ENCODE measurements at places on chromosomes 13 and 19. TPM values are rescaled to one million over a fixed set of nuclear protein-coding genes. Genes with fewer than 3 reads are reported as not detected.

KRTDAP gene
- not detected for polyA plus RNA-seq

NPAS1 gene
- polyA plus RNA-seq = 0.39 TPM

CLIP3 gene
- 0.17 TPM for polyA plus RNA-seq

PGPEP1 gene
- polyA plus RNA-seq = 4.5 TPM

KLK8 gene
- polyA plus RNA-seq = 127 TPM

CEACAM8 gene
- not detected for polyA plus RNA-seq

KCNRG gene
- polyA plus RNA-seq = 0.70 TPM

ADGRE3 gene
- not detected for polyA plus RNA-seq

TINCR gene
- polyA plus RNA-seq = 4.1 TPM

KBTBD6 gene
- polyA plus RNA-seq = 6.9 TPM
